ENCODE measurements at places on chromosomes 16 and 17.

- peak overlapping the region; percentile 78 for H3K4me3 ChIP-seq
- no peaks in the 10 kb centered on the region for H3K36me3 ChIP-seq
- H3K27ac ChIP-seq, result peak overlapping the region; percentile 70
Measured at GRCh38 chr17:4789701-4789950, 862 bp downstream of the GLTPD2 start.

GRCh38 chr17:12028611-12029010 is 7.9 kb downstream of the MAP2K4 start:
- no peak overlapping the region for H3K4me3 ChIP-seq
- H3K4me1 ChIP-seq, result peaks cover 43% of the 10 kb centered on the region
- H3K36me3 ChIP-seq, result peaks cover 36% of the 10 kb centered on the region
- H3K27ac ChIP-seq, result no peak overlapping the region

DNA sequence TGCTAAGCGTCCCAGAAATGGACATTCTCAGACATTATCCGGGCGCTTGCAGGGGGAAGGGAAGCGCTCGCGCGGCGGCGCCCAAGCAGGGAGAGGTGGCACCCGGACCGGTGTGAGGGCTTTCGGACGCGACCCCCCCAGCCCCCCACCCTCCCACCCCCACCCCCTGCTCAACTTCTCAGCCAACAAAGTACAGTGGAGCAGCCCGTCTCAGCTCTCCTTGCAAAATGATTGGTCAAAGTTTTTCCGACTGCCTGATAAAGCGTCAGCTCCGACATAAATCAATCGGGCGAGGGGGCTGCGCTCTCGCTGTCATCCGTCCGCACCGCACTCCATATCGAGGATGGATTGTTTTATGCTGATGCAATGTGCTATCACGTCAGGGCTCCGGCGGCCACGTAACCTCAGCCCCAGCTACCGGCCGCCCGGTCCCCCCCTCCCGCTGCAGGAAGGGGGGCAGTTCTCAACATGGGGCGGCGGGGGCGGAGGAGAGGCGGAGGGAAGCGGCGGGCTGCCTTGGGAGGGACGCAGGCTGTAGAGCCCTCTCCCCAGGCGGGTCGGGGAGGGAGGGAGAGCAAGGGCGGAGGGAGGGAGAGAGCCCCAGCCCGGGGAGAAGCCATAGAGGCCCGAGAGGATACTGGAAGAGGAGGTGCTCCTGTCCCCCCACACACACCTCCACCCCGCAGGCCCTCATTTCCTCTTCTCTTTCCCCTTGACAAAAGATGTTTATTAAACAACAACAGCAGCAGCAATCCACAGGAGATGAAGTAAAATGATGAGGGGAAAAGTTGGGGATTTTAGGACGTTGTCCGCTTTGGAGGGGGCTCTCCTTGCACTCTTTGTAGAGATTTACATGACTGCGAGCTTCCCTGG is at the start of gene HOXB9:
Gene HOXB9 (minus strand): TSS at position 114 of the 873 bp plus-strand sequence. CDS start 89 bp downstream, at position 25.
- DNase-seq, result peak; percentile 62
- H3K4me1 ChIP-seq, result peaks cover 12% of the 10 kb centered on the region
- H3K36me3 ChIP-seq, result no peaks in the 10 kb centered on the region
- peaks cover 88% of the 10 kb centered on the region for H3K27me3 ChIP-seq
- peak within 1 kb of the TSS; percentile 87 for H3K27ac ChIP-seq
- H3K4me3 ChIP-seq, result peak within 1 kb of the TSS; percentile 85

DNA sequence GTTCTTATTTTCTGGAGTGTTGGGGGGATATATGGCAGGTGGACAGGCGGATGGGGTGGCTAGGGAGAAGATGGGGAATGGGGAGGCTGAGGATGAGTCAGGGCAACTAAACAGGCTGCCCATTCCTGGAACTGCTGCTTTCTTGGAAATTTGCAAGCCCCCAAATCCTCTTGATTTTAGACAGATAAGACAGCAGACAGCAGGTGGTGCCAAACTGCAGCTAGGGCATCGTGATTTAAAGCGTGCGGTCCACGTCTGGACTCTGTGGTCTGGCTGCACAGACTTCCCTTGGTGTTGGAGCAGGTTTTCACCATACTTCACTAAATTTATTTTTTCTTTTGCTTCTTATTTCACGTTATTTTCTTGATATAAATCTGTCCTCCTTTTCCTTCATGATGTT is 10.9 kb upstream of the KRT24 start:
- H3K36me3 ChIP-seq, result no peaks in the 10 kb centered on the region
- no peak overlapping the region for H3K4me3 ChIP-seq
- no peak overlapping the region for H3K27ac ChIP-seq
- no peaks in the 10 kb centered on the region for H3K4me1 ChIP-seq
